ENCODE measurements at places on chromosomes 11 and 22. TPM values are rescaled to one million over a fixed set of nuclear protein-coding genes. Genes with fewer than 3 reads are reported as not detected.

DNA sequence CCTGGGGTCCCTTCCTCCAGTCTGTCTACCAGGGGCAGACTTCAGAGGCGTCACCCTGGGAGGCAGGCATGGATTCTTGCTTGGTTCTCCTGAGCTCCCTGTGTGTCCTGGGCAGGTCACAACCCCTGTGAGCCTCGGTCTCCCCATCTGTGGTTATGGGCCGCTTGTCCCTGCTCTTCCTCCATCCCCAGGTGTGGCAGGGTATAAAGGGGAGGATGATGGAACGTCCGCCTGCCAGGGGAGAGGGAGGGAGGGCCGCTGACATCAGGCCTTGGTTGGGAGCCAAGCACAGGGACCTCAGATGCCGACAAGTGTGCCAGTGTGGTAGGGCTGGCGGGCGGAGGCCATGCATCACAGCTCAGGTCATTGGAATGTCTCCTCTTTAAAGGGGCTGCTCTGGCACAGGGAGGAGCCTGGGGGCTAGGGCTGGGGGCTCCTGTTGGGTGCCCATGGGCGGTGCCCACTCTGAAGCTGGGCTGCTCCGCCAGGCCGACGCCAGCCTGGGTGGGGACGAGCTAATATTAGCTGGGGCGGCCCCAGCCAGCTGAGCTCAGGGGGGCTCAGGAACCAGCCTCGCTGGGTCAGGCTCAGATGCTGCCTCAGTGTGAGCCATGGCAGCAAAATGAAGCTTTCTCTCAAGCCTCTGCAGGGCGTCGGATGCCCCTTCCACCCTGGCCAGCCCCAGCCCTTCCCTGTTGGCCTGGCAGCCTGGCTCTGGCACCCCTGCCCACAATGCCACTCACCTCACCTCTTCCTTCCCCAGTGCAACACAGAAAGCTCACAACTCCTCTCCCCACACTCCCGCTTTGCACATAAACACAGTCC lies 12.8 kb downstream of the KCNC1 start:
- peaks cover 46% of the 10 kb centered on the region for H3K36me3 ChIP-seq
- no peak for DNase-seq
- H3K4me3 ChIP-seq, result no peak overlapping the region
- no peak overlapping the region for H3K27ac ChIP-seq

The IFTAP gene
- 42.4 TPM for total RNA-seq

- no peaks in the 10 kb centered on the region for H3K4me1 ChIP-seq
- no peak for DNase-seq
- H3K4me3 ChIP-seq, result no peak overlapping the region
- no peaks in the 10 kb centered on the region for H3K36me3 ChIP-seq
- peaks cover 5% of the 10 kb centered on the region for H3K27me3 ChIP-seq
These were observed 23.1 kb upstream of the NNMT start for GRCh38 chr11:114273071-114273470.

The WBP2NL gene
- total RNA-seq, result 4.7 TPM

DNA sequence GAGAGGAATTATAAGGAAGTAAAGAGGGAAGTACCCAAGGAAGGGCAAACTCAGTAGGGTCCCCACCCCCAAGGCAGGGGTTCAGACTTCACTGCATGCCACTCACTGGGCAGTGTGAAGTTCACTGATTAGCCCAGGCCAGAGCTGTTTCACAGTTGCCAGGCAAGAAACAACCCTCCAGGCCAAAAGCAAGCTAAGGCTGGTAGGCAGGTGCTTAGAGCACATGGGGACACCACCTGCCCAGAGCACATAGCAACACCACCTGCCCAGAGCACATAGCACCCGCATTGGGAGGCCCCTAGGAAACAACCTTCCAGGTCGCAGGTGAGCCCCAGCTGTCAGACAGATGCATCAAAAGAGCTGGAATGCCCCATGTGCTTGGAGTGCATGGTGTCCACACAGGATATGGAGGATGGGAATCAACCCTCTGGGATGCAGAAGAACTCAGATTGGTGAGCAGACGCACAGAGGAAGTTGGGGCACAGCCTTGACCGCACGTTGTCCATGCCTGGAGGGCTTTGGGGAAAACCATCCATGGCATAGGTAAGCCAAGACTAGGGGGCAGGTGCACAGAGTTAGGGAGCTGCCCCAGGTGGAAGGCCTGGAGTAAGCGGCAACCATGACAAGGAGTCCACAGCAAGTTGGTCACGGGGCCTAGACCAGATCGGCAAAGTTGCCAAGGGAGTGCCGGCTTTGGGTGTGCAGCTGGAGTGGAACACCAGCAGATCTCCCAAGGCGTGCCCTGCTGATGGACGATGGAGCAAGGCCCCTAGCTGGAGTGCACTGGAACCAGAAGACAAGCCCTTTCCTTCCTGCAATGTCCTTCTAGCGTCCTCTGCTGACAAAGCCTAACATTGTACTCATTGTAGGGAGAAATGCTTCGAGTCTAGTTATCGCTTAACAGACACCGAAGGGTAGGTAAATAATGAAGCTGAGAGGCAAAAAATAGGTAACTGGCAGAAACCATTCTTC lies 7.8 kb upstream of the TMEM216 start:
- H3K36me3 ChIP-seq, result peaks cover 9% of the 10 kb centered on the region
- DNase-seq, result no peak
- no peak overlapping the region for H3K27ac ChIP-seq
- no peaks in the 10 kb centered on the region for H3K27me3 ChIP-seq
- H3K4me3 ChIP-seq, result no peak overlapping the region

The MOGAT2 gene
- total RNA-seq, result not detected

GRCh38 chr11:46769636-46770221 lies 50.7 kb downstream of the F2 start:
- H3K27ac ChIP-seq, result no peak overlapping the region
- DNase-seq, result no peak
- no peaks in the 10 kb centered on the region for H3K27me3 ChIP-seq
- H3K4me3 ChIP-seq, result no peak overlapping the region
- H3K36me3 ChIP-seq, result peaks cover 34% of the 10 kb centered on the region

- peak overlapping the region; percentile 64 for H3K4me3 ChIP-seq
- no peaks in the 10 kb centered on the region for H3K27me3 ChIP-seq
- peaks cover 50% of the 10 kb centered on the region for H3K4me1 ChIP-seq
- DNase-seq, result no peak
- H3K27ac ChIP-seq, result no peak overlapping the region
These were observed 1.4 kb upstream of the GNAZ start for GRCh38 chr22:23068832-23069385.

GRCh38 chr11:4891996-4892640 lies 10.4 kb downstream of the OR51T1 start:
- no peak overlapping the region for H3K27ac ChIP-seq
- no peak overlapping the region for H3K4me3 ChIP-seq
- no peaks in the 10 kb centered on the region for H3K27me3 ChIP-seq
- DNase-seq, result no peak

DNA sequence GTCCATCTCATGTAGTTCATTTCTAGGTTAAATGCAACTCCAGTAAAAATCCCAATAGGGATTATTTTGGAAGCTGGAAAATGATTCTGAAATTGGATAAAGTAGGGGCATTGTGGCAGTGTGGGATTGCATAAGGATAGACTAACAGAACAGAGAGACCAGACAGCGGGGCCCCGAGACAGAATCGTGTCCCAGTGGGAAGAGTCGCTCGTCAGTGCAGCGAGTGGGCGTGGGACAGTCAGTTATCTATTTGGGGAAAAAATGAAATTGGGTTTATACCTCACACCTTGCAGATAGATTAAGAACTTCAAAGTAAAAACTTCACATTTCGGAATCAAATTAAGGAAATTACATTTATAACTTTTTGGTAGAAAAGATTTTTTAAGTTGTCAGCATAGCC lies 10.6 kb downstream of the SART1 start:
- H3K4me3 ChIP-seq, result no peak overlapping the region
- H3K36me3 ChIP-seq, result peaks cover 82% of the 10 kb centered on the region
- H3K27ac ChIP-seq, result no peak overlapping the region
- H3K27me3 ChIP-seq, result no peaks in the 10 kb centered on the region
- no peaks in the 10 kb centered on the region for H3K4me1 ChIP-seq

- H3K36me3 ChIP-seq, result no peaks in the 10 kb centered on the region
- H3K4me1 ChIP-seq, result peaks cover 28% of the 10 kb centered on the region
- peak overlapping the region; percentile 42 for H3K4me3 ChIP-seq
- no peak for DNase-seq
These were observed 39.1 kb upstream of the CREB3L1 start for GRCh38 chr11:46238078-46238966.

- H3K27me3 ChIP-seq, result peaks cover 3% of the 10 kb centered on the region
- H3K36me3 ChIP-seq, result no peaks in the 10 kb centered on the region
- H3K4me3 ChIP-seq, result no peak overlapping the region
- DNase-seq, result no peak
- H3K27ac ChIP-seq, result no peak overlapping the region
These were observed 2.0 kb upstream of the LMO2 start for GRCh38 chr11:33893711-33894397.

DNA sequence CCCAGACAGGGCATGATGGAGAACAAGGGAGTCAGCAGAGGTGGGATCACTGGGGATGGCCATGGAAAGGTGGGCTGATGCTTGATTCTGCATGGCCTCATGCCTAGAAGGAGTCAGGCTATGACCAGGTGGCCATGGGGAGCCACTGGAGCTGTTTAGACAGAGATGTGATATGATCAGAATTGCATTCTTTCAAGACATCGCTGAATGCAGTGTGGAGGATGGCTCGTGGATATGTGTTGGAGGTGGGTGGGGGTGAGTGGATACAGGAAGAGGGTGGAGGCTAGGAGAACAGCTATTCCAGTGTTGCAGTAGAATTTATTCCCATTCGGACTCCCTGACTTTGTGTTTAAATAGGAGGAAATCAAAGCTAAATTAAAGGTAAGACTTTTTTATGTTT lies 841.1 kb downstream of the NTM start:
- no peaks in the 10 kb centered on the region for H3K36me3 ChIP-seq
- no peak overlapping the region for H3K4me3 ChIP-seq
- peaks cover 4% of the 10 kb centered on the region for H3K4me1 ChIP-seq
- no peak overlapping the region for H3K27ac ChIP-seq

GRCh38 chr22:50178871-50179869 lies 6.5 kb upstream of the TRABD start:
- DNase-seq, result no peak
- H3K4me1 ChIP-seq, result peaks cover 15% of the 10 kb centered on the region
- no peak overlapping the region for H3K4me3 ChIP-seq
- peaks cover 88% of the 10 kb centered on the region for H3K36me3 ChIP-seq
- no peaks in the 10 kb centered on the region for H3K27me3 ChIP-seq

DNA sequence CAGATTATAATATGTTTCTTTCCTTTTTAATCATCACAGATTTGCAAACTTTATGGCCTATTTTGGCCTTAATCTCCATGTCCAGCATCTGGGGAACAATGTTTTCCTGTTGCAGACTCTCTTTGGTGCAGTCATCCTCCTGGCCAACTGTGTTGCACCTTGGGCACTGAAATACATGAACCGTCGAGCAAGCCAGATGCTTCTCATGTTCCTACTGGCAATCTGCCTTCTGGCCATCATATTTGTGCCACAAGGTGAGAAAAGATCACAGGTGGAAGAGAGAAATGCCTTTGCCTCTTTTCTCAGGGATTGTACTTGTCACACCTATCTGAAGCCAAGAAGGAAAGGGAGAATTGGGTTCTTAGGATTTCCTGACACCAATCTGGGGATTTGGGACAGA lies 36.9 kb downstream of the SLC22A9 start:
- H3K36me3 ChIP-seq, result no peaks in the 10 kb centered on the region
- no peak for DNase-seq
- no peaks in the 10 kb centered on the region for H3K4me1 ChIP-seq
- H3K4me3 ChIP-seq, result no peak overlapping the region

DNA sequence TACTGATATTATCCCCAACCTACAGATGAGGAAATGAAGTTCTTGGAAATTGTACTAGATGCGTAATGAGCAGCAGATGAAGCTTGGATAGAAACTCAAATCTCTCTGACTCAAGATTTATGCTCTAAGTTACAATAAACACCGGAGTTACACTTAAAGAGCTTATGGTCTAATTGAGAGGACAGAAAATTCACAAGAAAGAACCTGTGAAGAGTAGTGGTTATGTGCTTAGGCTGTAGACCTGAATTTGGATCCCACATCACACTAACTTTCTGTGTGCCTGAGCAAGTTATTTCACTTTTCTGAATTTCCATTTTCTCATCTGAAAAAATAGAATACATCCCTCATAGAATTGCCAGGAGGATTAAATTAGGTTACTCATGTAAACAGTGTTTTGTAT lies 58.5 kb downstream of the FLI1 start:
- no peaks in the 10 kb centered on the region for H3K4me1 ChIP-seq
- H3K4me3 ChIP-seq, result no peak overlapping the region
- H3K27ac ChIP-seq, result no peak overlapping the region
- H3K36me3 ChIP-seq, result no peaks in the 10 kb centered on the region
- DNase-seq, result no peak

DNA sequence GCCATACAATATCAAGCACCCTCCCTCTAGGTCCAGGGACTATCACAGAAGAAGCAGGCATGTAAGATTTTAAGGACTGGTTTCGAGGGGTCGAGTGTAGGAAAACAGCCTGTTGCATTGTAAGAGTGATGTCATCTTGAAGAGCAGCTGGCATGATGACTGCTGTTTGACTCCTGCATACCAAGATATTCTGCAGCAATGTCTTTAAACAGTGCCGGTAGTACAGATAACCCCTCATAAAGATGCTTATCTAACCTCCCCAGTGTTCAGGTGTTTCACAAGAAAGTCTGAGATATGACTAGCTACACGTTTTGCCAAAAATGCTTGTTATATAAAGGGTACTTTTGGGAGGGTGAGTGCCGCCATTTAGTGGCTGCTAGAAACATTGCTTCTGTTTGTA lies 12.0 kb downstream of the FAM111A start:
- no peak for DNase-seq
- H3K4me1 ChIP-seq, result no peaks in the 10 kb centered on the region
- no peak overlapping the region for H3K27ac ChIP-seq
- H3K4me3 ChIP-seq, result no peak overlapping the region
- H3K27me3 ChIP-seq, result no peaks in the 10 kb centered on the region

The SCT gene
- total RNA-seq, result not detected

The VSIG10L2 gene
- not detected for total RNA-seq

The OR2D2 gene
- total RNA-seq, result 0.40 TPM

The OR10A4 gene
- total RNA-seq, result not detected

- no peaks in the 10 kb centered on the region for H3K27me3 ChIP-seq
- no peak overlapping the region for H3K27ac ChIP-seq
- no peak for DNase-seq
- peaks cover 5% of the 10 kb centered on the region for H3K4me1 ChIP-seq
These were observed 233.6 kb downstream of the FAM76B start for GRCh38 chr11:95556011-95556341.

DNA sequence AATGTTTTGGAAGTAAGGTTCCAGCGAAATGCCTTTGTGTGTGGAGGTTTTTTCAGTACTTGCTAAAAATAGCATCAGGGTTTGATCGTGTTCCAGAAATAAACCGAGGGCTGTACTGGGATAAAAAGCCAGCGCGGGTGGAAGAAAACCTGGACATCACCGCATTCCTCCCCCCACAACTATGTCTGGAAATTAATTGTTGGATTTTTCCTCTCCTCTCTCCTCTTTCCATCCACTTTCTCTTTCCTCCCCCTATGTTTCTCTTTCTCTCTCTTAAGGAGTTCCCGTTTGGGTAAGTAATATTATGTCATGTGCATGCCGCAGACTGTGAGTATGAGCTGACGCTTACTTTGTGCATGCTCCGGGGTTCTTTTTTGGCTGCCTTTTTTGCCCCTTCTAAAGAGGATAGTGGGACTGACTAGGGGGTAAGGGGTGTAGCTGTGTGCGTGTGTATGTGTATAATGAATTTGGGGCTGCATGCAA lies 104.2 kb upstream of the HSD17B12 start:
- H3K4me1 ChIP-seq, result peaks cover 46% of the 10 kb centered on the region
- H3K4me3 ChIP-seq, result peak overlapping the region; percentile 53
- no peak for DNase-seq
- H3K27me3 ChIP-seq, result peaks cover 55% of the 10 kb centered on the region
- H3K36me3 ChIP-seq, result no peaks in the 10 kb centered on the region
